ENCODE measurements at places on chromosomes 3 and 15. TPM values are rescaled to one million over a fixed set of nuclear protein-coding genes. Genes with fewer than 3 reads are reported as not detected.

Gene ZNF710
- 17.2 TPM for total RNA-seq

- DNase-seq = peak; percentile 6
Measured at GRCh38 chr3:114456742-114457141, 162.9 kb downstream of the TIGIT start.

DNA sequence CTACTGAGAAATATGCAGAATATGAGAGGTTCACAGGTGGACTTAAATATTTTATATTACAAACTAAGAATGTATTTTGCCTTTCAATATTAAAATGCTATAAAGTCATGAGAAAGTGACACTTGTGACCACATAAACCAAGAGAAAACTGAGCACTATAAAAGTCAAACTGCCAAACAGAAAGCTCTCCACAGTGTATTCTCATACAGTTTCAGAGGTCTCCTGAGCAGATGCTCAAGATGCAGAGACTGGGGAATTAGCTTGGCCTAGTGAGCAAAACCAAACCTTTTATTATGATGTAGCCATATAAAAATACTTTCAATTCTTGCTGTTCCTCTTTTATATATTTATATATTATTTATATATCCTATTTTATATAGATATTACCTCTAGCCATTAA is 227.8 kb downstream of the TBC1D5 start:
- no peak for DNase-seq

DNA sequence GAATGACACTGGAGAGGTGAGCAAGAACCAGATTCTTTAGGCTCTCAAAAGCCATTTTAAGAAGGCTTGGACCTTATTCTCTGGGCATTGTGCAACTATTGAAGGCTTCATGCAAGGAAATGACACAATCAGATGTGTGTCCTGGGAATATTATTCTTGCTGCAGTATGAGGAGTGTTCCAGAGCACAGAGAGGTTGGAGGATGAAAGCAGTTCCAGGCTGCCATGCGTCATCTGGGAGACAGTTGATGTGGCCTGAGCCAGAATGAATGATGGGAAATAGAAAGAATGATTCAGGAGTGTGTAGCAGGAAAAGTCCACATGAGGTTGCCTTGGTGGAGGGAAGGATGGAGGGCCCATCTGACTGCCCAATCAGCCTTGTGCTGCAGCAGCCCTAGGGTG is 123.1 kb downstream of the CHCHD6 start:
- DNase-seq = no peak
